ENCODE measurements at places on chromosomes 7 and 10.

DNA sequence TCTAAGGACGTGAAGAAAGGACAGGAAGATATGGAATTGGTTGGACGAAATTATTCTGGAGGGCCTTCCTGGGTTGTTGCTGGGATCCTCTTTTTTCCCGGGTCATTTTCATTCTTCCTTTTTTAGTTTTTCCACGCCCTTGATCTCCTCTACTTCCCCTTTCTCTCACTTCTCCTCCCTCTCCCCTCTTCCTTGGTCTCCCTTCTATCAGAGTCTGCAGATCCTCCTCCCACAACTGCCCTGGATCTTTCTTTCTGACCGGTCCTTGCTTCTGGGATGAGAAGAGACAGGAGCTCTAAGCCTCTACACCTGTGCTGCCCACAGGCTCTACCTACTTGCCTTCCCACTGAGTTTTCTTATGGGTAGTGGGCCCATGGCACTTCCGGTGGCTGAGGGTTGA, 103.7 kb upstream of the RELN start:
- DNase-seq: no peak

DNA sequence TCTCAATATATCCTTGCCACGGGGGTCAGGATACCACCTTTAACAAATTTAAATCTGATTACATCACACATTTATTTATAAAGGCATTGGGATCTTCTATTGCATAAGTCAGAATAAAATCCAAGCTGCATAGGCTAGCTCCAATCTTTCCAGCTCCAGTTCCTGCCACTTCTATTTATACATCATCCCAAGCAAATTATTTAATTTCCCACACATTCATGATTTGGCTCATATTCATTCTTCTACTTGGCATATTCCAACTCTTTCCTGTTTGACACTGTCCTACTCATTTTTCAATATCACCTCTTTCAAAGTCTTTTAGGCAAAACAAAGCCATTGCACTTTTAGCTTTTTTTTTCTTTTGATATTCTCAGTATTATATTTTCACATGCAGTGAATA, 579.0 kb upstream of the FZD8 start:
- DNase-seq: no peak

- no peak for DNase-seq
Observed at GRCh38 chr7:155269766-155270585, 27.7 kb upstream of the INSIG1 start.

- no peak for DNase-seq
Observed at GRCh38 chr10:32149252-32149955, 93.2 kb upstream of the KIF5B start.

GRCh38 chr10:50322077-50322476, 70.8 kb upstream of the ASAH2 start:
- no peak for DNase-seq

DNA sequence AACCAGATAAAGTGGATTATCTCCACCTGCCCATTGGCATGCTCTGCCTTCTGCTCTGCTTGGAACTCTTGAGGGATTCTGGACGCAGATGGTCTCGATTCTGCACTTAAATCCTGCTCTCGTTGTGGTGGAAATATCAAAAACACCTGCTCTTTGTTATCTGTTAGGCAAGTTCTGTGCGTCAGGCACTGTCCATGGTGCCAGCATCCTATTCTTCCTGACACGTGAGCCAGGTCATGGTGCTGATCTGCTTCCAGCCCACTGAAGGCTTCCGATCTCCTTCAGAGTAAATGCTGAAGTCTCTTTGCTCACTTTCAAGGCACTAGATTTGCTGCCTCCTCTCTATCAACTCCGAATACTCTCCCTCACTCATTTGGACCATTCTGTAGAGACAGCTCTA, 505.6 kb downstream of the HTR7 start:
- DNase-seq: no peak

- DNase-seq: no peak
Observed at GRCh38 chr7:116924741-116925140, 28.6 kb upstream of the ST7 start.
